ENCODE measurements at places on chromosomes 2 and 18.

DNA sequence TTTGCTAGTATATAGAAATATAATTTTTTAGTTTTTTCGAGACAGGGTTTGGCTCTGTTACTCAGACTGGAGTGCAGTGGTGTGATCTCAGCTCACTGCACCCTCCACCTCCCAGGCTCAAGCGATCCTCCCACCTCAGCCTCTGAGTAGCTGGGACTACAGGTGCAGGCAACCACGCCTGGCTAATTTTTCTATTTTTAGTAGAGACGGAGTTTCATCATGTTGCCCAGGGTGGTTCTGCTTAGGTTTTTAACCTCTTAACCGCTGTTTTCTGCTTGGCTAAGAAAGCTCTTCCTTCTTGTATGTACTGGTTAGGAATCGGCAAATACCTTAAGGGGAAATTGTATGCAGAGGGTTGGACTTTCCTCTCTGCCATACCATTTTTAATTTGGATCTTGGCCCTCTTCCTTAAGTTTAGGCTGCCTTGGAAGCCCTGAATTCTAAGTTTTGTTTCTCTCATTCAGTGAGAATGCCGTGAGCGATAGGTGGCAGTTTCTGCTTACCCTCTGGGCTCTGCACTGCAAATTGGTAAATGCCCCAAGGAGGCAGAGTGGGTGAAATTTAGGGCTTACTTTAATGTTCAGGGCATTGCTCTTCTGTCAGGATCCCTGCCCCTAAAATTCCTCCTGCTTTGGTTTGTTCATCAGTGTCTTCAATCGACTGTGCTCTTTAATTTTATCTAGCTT lies 32.3 kb downstream of the EML6 start:
- no peak for DNase-seq

DNA sequence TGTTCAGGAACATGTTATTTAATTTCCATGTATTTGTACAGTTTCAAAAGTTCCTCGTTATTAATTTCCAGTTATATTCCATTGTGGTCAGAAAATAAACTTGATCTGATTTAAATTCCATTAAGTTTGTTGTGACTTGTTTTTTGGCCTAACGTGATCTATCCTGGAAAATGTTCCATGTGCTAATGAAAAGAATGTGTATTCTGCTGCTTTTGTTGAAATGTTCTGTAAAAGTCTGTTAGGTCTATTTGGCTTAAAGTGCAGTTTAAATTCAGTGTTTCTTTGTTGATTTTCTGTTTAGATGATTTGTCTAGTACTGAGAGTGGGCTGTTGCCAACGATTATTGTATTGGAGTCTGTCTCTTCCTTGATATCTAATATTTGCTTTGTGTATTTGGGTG lies 148.0 kb downstream of the UBR3 start:
- no peak for DNase-seq

- no peak for DNase-seq
These were observed 23.9 kb downstream of the MAP4K3 start for GRCh38 chr2:39413063-39413737.

- DNase-seq: no peak
These were observed 460.5 kb upstream of the RAB6C start for GRCh38 chr2:129518937-129519336.

DNA sequence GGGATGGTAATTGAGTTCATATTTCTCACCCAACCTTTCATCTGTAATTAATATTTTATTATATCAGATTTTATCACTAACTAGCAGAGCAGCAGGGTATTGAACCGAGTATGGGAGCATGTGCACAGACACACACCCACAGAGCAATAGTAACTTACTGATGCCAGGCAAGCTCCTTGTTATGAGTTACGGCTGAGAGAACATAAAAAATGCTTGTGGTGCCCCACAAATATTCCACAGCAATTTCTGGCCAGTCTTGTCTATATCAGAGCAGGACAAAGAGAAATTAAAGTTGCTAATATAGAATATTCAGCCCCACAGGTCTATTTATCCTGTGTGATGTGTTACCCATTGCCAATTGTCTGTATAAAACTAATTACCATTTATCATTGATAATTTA lies 501.8 kb upstream of the RAB12 start:
- DNase-seq: no peak

- DNase-seq: no peak
These were observed 7.0 kb upstream of the MCFD2 start for GRCh38 chr2:46922606-46923005.

- DNase-seq: no peak
These were observed 5.5 kb downstream of the SULT1C4 start for GRCh38 chr2:108383146-108383830.

GRCh38 chr2:202158796-202159195 lies 79.6 kb downstream of the SUMO1 start:
- DNase-seq: no peak

GRCh38 chr2:6181926-6182325 lies 489.7 kb downstream of the SOX11 start:
- no peak for DNase-seq

GRCh38 chr2:38692636-38693318 lies 26.9 kb downstream of the GALM start:
- DNase-seq: no peak

- DNase-seq: no peak
These were observed 39.5 kb downstream of the DDX1 start for GRCh38 chr2:15630978-15631719.
